ENCODE measurements at places on chromosomes 16 and 17.

DNA sequence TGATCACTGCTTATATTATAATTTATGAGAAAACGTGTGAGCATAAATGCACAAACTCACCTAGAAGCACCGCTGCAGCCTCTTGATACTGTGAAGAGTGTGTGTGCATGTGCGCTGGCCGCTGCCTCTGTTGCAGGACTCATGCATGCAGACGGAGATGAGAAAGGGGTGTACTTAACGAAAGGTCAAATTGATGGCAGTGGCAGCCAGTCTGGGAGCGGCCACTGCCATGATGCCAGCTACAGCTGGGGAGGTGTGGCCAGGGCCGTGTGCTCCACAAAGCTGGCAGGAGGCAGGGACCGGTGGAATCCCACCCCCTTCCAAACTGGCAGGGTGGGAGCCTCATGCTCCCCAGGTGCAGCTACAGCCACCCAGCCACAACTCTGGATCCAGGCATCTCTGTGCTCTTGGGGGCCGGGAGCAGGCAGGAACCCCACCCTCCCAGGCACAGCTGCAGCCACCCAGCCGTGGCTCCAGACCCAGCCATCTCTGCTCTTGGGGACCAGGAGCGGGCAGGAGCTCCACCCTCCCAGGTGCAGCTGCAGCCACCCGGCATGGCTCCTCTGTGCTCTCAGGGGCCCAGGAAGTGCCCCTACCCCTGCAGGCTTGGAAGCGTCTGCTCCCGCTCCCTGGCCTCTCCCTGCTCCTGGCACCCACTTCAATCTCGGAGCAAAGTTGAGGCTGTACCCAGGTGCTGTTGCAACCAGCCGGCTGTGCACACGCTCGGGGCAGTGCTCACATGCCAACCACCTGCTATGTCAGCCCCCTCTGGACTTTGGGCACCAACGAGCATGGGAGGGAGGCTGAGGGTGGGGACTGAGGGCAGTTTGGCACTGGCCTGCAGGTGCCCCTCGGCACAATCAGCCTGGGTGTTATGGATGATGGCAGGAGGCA, 77.5 kb upstream of the CHMP6 start:
- no peak for DNase-seq

GRCh38 chr16:65531475-65531874, 409.6 kb upstream of the CDH11 start:
- DNase-seq: no peak

- peak; percentile 29 for DNase-seq
These were observed at the start of gene BMERB1 for GRCh38 chr16:15434425-15435215. TSS of gene BMERB1 (plus strand) at chr16:15434588. CDS start at chr16:15434654, 66 bp downstream.

DNA sequence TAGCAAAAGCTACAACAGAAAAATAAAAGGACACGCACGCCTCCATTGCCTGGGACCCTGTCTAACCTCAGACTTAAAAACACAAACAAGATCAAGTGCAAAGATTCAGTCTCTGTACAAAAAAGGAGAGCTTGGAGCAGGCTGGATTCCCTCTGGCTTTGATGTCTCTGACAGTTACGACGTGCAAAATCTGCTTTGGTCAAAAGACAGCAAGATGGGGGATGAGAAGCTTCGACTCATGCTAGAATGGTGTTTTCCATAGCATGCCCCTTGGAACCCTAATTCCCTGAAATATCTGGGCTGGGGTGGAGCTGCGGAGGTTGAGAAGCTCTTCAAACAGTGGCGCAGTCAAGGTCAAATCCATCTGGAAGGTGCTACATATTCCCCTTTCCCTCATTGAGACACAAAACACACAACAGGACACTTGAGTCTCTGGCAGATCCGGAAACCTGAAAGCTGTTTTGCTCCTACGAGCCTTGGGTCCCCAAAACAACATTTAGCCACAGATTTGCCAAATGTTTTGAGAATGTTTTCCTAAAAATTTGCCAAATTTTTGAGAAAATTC, 9.1 kb downstream of the MYH11 start:
- no peak for DNase-seq

DNA sequence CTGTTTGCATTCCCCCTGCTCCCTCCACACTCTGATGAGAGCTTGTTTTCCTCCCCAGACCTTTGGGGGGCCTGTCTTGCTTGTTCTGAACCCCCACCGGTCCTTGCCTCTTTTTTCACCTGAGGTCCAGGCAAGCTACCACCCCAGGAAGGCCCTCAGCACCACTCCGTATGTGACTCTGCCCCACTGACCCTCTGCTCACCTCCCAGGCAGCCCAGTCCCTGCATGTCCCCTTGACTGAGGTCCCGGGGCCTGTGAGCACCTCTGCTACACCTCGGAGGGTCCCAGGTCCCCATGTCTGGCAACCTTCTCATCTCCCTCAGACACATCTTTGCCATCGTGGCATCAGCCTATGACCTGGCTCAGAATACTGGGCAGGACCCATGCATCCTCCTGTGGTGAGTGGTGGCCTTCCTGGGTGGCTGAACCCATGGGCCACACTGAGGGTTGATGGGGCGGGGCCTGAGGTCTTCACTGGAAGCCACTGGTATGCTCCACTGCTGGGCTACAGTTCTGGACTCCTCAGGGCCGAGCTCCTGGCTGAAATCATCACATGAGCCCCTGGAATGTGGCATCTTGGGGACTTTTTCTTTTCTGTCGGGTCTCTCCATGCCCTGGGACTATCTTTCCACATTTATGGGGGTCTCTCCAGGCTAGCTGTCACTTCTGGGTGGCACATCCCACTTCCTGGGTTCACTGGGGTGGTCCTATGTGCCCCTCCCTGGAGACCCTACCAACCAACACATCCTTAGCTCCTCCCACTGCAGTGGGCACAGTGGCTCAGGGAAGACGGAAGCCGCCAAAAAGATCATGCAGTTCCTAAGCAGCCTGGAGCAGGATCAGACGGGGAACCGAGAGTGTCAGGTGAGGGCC, 3.5 kb downstream of the MYO15B start:
- no peak for DNase-seq

GRCh38 chr17:40872416-40872815, 5.4 kb upstream of the KRT12 start:
- DNase-seq: no peak

- no peak for DNase-seq
These were observed 20.0 kb upstream of the KCNJ16 start for GRCh38 chr17:70055000-70055399.

GRCh38 chr17:41082626-41083025, 1.3 kb upstream of the KRTAP4-7 start:
- DNase-seq: no peak

DNA sequence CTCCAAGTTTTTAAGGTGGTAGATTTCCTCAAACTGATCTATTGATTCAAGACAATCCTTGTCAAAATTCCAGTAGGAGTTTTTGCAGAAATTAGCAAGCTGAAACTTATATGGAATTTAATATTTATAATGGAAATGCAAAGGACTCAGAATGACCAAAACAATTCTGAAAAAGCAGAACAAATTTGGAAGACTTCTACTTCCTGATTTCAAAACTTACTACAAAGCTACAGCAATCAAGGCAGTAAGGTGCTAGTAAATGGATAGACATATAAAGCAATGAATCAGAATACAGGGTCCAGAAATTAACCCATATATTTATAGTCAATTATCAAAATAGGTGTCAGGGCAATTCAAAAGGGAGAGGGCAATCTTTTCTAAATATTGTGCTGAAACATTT, 11.8 kb upstream of the IL21R start:
- no peak for DNase-seq

DNA sequence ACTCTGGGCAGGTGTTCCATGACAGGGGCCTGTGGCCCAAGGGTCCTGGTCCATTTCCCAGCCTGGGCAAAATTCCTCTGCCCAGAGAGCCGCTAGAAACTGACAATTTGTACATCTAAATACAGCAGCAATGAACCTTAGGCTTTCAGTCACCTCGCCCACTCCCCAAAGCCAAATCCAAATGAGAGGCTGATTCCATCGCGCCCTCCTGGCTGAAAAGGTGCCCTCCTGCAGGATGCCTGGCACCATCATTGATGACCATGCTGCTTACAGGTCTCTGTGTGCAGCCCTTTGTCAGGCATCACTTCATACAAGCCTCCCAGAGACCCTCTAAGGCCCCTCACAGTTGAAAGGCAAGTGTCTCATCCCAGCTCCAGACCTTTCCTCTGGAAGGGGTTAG, 114.7 kb downstream of the C16orf78 start:
- no peak for DNase-seq

DNA sequence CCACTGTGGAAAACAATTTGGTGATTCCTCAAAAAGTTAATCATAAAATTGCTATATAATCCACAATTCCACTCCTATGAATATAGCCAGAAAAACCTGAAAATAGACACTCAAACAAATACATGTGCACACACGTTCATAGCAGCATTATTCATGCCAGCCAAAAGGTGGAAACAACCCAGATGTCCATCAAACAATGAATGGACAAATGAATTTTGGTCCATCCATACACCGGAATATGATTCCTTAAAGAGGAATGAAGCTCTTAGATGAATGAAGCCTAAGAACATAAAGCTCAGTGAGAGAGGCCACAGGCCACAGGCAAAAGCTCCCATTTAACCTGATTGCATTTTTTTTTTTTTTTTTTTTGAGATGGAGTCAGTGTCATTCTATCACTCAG, 114.6 kb upstream of the TNRC6C start:
- no peak for DNase-seq

GRCh38 chr16:4591191-4591590, 23.5 kb downstream of the UBALD1 start:
- DNase-seq: no peak

DNA sequence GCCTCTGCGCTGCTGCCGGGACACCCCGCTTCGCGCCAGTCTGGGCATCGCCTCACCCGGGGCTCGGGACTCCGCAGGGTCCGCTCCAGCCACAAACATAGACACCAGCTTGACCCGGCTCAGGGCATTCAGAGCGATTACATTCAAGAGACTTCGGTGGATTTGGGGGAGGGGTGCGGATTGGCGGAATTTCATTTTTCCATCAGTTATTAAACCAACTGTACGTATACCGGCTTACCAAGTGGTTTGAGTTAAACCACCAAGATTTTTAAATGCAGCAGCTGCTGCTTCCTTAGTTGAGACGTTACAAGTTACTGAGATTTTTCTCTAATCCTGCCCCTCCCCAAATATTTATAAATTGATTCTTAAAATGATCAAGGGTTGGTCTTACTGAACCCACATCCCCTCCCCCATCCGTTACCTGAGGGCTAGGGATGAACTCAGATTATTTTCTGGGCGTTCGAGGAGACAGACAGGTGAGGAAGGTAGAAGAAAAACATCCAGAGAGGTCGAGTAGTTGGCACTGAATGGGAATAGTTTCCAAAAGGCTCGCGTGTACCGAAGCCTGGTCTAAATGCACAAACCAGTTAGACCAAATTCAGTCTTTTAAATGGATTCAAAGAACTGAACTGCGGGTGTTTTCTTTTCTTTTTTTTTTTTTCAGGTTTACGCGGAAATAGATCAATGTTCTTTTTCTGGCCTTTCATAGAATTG, 1.5 kb downstream of the CRHR1 start:
- DNase-seq: no peak

- DNase-seq: no peak
These were observed 26.9 kb upstream of the CDH15 start for GRCh38 chr16:89144681-89145080.

DNA sequence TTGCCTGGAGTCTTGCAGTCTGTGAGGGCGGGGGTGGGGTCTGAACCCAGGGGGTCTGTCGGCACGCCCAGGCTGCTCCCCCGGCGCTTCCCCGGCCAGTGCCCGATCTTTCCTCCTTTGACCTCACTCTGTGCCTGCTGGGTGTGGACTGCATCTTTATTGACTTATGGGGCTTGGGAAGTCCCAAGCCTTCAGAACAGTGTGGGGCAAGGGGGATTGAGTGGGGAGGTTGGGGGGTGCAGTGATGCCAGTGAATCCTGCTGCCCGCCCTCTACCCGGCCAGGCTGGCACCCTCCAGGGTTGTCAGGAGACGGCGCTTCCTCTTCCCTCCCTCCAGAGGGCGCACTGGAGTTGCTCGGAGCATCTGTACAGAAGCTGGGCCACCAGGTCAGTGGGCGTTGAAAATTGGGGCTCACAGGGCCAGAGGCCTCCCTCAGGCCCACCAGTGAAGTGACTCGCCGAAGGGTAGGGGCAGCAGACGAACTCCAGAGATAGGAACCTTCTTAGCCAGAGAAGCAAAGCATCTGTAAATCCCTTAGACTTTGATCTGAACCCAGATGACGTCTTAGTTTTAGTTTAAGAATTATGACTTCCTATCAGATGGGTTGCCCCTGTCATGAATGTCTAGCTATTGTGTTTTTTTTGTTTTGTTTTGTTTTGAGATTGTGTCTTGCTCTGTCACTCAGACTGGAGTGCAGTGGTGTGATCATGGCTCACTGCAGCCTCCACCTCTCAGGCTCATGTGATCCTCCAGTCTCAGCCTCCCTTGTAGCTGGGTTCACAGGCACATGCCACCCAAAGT, 184.8 kb upstream of the CIBAR2 start:
- peak; percentile 64 for DNase-seq

DNA sequence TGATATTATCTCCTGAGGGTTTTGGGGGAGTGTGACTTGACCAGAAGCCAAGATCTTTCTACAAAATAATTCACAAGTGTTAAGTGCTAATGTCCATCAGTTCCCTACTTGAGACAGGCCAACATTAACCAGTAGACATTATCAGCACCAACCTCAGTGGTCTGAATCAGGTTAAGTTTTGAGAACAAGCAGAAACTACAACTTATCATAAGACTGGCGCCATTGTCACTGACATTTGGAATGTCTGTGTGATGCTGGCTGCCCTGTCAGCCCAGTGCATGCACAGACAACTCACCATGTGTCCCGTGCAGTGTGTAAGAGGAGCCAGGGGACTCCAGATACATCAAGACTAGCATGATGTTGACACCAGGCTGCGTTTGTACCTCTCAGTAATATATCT, 76.8 kb downstream of the CCDC182 start:
- DNase-seq: no peak

GRCh38 chr16:46918905-46919792, 35.0 kb downstream of the GPT2 start:
- DNase-seq: no peak

DNA sequence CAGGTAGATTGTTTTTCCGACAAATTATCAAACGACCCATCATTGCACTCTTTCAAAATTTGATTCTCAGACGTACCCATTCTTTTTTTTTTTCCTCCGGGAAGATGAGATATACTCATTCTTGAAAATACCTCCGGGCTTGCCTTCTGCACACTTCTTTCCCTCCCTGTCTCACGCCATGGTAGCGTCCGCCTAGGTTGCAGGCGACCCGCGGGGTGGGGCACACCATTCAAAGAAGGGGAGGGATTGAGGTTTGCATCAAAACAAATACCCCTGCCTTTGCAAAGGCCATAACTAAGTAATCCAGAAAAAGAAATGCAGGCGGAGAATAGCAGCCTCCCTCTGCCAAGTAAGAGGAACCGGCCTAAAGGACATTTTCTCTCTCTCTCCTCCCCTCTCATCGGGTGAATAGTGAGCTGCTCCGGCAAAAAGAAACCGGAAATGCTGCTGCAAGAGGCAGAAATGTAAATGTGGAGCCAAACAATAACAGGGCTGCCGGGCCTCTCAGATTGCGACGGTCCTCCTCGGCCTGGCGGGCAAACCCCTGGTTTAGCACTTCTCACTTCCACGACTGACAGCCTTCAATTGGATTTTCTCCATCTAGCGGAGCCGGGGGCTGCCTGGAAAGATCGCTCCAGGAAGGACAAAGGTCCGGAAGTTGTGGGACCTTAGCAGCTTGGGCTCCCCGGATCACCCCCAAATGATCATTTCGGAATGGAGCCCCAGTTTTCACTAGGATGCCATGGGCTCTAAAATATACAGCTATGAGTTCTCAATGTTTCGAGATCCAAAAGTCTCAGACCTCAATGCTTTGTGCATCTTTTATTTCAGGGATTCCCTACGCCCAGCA, 843 bp downstream of the TP53 start:
- DNase-seq: peak; percentile 84
